ENCODE measurements at places on chromosomes 6 and 20.

DNA sequence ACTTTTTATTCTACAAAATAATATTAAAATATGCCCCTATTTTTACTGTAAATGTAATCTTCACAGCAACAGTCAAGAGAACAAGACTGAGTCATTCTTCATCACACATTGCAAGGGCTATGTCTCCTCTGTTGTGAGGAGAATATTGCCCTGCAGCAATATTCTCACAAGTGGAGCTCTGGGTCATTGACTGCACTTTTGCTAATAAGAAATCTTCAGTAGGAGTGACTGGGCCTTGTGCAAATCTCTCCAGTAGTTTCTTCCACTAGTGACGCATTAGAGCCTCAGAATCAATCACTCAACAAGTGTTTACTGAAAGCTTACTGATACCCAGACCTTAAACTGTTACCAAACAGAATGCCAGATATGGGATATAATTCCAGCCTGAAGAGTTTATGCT lies 49.1 kb downstream of the LAMA2 start:
- DNase-seq = no peak

- peak; percentile 70 for DNase-seq
Observed at GRCh38 chr6:148530394-148530953, 187.8 kb downstream of the SASH1 start.

DNA sequence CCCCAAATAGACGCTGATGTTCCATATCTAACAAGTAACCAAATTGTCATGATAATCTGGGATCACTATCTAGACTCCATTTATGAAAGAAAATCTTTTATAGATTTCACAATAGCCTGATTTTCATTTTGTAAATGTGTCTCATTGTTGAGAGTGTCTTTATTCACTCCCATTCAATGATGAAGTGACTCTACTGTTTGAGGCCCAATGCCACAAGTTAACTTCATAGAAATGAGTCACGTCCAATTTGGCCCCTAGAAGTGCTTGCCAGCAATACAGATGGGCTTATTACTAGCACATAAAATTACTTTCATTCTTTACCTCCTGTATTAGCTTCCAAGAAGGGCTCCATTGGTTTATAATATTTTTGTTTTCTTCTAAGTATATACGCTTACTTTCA lies 6.3 kb downstream of the IPCEF1 start:
- no peak for DNase-seq

DNA sequence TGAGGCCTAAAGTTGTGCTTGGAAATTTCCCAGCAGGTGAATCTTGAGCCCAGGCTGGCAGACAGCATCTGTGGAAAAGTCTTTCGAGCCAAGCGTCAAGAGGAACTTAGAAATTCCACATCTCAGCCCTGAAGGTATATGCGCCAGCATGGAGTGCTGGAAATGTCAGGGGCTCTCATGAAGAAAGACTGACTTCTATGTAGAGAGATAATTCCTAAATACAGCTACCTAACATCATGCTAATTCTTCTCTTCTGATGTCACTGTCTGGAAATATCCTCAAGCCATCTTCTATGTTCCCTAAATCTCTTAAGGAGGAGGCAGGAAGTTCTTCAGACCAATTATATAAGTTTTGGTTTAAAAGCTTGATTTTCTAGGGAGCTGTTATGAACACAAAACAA lies 492.4 kb upstream of the MARCKS start:
- DNase-seq = no peak

GRCh38 chr20:64212755-64213154 lies 42.8 kb upstream of the PCMTD2 start:
- DNase-seq = peak; percentile 36

DNA sequence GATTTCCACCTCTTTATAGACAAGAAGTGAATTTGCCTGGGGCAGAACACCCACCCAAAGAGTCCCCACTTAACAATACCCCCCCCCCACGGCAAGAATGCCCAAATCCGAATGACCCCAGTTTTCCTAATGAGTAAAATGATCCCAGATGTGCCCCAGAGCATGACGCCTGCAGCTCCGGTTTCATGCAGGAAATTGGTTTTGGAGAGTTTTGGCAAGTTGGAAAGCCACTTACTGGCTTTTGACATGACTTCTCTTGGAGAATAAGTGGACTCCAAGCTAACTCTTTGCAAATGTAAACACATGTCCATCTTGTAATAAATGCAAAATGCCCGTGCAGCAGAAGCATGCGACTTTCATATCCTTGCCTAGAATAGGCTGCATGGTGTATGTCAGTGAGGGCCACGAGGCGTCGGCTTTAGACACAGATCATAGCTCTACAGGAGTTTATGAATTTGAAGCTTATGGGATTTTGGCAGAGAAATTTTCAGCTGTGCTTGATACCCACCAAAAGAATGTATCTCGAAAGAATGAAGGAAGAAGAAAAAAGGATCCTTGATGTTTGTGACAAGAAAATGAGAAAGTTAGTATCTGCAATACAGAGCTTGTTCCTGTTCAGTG lies 24.2 kb downstream of the EDN3 start:
- DNase-seq = no peak

DNA sequence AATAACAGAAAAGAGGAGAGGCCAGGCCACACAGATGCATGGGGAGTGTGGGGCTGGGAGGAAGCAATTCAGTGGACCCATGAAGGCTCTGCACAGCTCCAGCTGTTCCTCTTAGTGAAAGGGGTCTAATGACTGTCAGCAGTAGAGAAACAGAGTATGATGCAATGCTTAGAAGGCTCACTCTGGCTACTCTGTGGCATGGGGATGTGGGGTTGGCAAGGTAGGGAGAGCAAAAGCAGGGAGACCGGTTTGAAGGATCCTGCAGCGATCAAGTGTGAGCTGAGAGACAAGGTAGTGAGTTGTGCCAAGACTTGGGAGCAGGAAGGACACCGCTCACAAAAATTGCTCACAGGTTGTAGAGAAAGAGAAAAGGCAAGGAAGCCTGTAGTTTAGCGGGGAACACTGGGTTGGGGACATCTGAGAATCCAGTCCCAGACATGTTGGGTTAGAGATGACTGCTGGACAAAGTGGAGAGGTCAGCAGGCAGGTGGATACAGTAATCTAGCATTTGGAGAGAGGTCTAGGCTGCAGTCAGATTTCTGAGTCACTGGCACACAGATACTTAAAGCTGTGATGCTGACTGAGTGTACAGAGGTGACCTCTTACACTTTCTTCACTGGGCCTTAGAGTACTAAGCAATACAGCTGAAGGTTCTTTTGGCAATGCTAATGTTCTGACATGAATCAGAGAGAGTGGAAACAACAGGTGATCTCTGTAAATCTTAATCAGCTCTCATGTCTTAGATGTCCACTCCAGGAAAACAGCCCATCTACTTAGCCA lies 27.1 kb downstream of the NAPB start:
- no peak for DNase-seq

- DNase-seq = no peak
Observed at GRCh38 chr6:11969092-11969491, 43.0 kb upstream of the HIVEP1 start.

- no peak for DNase-seq
Observed at GRCh38 chr6:91961671-91962070, 1374.8 kb upstream of the MAP3K7 start.

DNA sequence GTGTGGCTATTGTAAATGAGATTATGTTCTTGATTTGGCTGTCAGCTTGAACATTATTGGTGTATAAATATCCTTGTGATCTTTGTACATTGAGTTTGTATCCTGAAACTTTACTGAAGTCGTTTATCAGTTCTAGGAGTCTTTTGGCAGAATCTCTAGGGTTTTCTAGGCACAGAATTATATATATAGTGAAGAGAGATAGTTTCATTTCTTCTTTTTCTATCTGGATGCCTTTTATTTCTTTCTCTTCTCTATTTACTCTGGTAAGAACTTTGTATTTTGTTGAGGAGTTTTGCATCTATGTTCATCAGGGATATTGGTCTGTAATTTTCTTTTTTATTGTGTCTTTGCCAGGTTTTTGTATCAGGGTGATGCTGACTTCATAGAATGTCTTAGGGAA lies 589.2 kb upstream of the MAN1A1 start:
- no peak for DNase-seq

DNA sequence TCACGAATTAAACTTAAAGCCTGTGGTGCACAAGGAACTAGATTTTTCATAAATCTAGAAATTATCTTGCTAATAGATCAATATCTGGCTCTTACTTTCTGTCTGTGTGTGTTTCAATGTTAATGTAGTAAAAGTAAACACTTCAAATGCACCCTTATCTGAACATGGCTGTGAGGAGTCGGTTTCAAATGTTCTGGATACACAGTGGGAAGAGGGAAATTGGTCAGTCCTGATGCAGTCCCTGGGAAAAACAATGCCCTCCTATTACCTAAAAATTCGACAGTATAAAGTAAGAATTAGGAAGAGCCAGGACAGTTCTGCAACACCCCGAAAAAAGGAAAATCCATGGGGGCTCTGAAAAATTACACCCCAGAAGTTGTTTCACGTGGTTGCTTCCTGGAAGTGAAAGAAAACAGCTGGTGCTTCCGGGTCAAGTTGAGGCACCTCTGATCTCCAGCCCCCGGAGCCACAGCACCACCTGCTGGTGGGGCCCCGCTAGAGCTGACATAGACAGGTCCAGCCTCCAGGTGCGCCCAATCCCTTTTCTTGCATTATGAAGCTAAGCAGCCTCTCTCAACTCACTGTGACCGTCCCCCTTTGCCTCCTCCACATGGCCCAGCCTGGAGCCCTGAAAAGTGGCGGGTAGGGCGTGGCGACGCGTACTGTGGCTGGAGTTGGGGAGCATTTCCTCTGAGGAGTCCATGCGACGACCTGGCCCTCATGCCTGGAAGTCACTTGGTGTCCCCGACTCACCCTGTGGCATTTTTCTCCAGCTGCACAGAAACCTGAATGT lies 8.3 kb downstream of the SEMG2 start:
- DNase-seq = no peak

- DNase-seq = no peak
Observed at GRCh38 chr6:1201547-1202200, 110.2 kb upstream of the FOXQ1 start.

- no peak for DNase-seq
Observed at GRCh38 chr6:122449069-122449468, 22.5 kb downstream of the SERINC1 start.

- peak; percentile 49 for DNase-seq
Observed at GRCh38 chr6:148112851-148113319, 229.8 kb upstream of the SASH1 start.

GRCh38 chr6:107991772-107992550 lies 34.0 kb upstream of the SEC63 start:
- no peak for DNase-seq

DNA sequence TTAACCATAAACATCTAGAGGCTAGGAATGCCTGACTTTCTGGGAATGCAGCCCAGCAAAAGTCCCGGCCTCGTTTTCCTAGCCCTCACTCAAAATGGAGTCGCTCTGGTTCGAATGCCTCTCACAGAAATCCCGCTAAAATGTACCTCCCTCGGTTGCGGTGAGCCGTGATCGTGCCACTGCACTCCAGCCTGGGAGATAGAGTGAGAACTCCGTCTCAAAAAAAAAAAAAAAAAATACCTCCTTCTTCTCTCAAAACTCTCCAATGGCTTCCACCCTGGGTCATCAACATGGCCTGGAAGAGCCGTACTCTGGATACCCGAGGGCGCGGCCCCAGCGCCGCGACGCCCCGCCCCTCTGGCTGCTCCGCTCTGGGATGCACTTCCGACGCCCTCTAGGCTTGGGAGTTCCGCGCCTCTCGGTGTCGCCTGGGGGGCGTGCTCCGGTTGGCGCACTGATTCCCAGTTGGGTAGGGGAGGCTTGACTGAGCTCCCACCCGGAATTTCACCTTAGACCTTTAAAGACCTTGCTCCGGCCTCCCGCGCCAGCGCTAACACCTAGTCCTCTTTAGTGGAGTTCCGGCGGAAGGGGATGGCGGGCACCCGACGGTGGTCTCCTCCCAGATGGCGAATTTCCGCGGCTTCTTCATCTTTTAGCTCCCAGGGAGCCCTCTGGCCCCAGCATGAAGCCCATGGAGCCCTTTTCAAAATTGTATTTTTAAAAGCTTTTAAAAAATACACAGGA lies 12.3 kb downstream of the HMGN4 start:
- no peak for DNase-seq

- peak; percentile 31 for DNase-seq
Observed at GRCh38 chr6:137240168-137240567, 21.0 kb upstream of the IFNGR1 start.

GRCh38 chr6:89454300-89454699 lies 21.3 kb downstream of the ANKRD6 start:
- no peak for DNase-seq

DNA sequence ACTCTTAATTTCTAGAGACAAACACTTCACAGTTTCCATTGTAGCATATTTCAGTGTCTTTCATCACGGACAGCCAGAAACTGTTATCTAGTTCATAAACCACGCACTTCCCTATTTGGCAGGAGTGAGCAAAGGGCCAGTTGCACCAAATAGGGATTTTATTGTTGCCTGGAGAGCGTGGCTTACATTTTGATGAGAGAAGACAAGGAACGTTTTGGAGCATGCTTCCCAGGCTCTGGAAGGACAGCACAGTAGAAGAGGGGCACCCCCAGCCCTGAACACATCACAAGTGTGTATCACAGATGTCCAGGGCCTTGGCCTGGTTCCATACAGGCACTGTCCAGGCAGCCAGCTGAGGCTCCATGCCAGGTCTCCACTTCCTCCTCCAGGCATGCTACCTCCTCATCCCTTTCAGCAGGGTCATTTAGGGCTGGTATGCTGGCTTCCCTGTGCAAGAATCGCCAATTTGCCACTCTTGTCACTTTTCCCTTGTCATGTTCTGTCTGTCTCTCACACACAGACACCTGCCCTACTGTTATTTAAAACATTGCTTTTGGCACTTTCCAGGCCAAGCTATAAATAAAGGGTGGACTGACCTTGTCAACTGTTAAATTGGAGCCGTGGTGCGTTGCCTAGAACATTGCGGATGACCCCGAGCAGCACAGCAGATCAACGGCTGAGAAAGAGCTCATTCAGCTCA lies 235.0 kb upstream of the GMDS start:
- peak; percentile 68 for DNase-seq

GRCh38 chr6:110693296-110693695 lies 122.0 kb downstream of the CDK19 start:
- no peak for DNase-seq

- DNase-seq = peak; percentile 71
Observed at GRCh38 chr20:9581509-9581908, 67.1 kb downstream of the LAMP5 start.

- DNase-seq = peak; percentile 30
Observed at GRCh38 chr6:12903246-12903645, 186.7 kb downstream of the PHACTR1 start.

- DNase-seq = no peak
Observed at GRCh38 chr20:11001764-11002540, 328.2 kb upstream of the JAG1 start.

DNA sequence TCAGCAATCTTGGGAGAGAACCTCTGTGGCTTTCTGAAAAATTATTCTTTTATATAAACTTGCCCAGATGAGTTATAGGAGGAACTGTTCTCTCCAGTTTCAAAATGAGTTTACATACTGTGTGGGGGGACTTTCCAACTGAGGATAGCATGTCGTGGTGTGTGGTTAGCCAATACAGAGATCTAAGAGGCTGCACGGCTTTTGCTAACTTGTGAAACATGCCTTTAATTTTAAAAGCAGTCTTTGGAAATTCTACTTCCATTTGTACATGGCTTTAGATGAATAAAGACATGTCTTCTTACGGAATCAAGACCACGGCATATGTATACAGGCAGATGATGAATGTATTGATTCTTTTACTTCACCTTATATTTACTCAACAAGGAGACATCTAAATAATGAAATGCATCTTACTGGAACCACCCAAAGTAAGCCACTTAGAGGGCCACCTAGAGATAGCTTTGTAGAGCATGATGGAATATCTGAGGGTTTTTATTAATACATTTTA lies 39.8 kb downstream of the HIVEP1 start:
- DNase-seq = no peak

- DNase-seq = no peak
Observed at GRCh38 chr20:63946986-63947637, 9.1 kb downstream of the UCKL1 start.

Data from putamen (tissue), 1 donor.